ENCODE measurements at places on chromosomes 5 and 9.

GRCh38 chr9:61666310-61666709 lies 476.5 kb downstream of the SPATA31A7 start:
- DNase-seq, result no peak

- no peak for DNase-seq
Measured at GRCh38 chr9:121498487-121499176, 1.0 kb downstream of the GGTA1 start.

- no peak for DNase-seq
Measured at GRCh38 chr5:67179697-67180361, 16.8 kb downstream of the CD180 start.

DNA sequence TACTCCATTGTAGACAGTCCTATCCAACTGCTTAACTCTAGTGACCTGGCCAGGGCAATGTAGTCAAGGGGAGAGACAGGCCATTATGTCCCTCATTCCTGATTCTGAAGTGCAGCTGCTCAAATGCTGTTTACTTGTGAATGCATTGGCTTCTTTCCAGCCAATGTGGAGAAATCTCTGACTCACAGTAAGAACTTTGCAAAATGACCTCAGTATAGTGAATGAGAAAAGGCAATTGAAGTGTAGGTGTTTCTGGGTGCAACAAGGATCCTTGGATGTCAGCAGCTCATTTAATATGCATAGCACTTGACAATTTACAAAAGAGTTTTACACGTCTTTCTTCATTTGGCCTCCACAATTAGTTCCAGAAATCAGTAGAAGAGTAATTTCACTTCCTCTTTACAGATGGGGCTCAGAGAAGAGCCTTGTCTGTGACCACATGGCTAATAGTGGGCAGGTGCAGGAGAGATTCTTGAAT lies 367.2 kb downstream of the OSTF1 start:
- no peak for DNase-seq

GRCh38 chr5:67100301-67100700 lies 96.3 kb downstream of the CD180 start:
- no peak for DNase-seq

- DNase-seq, result no peak
Measured at GRCh38 chr9:40927851-40928802, 200.4 kb downstream of the FOXD4L6 start.

DNA sequence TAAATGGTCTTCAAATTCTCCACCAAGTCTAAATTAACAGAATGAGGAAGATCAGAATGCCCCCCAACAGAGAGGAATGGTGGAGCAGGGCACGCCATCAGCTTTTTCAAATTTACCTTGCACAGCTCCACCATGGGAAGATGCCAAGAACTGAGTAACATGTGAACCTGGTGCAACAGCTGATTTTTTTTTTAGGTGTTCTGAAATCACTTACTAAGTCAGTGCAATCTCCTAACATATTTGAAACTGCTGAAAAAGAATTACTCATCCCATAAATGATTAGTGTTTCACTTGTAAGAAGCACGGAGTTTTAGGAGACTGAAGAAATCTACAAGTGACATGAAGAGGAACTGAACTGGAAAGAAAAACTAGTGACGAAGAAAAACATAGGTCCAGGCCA lies 5.1 kb downstream of the TMEM245 start:
- no peak for DNase-seq

DNA sequence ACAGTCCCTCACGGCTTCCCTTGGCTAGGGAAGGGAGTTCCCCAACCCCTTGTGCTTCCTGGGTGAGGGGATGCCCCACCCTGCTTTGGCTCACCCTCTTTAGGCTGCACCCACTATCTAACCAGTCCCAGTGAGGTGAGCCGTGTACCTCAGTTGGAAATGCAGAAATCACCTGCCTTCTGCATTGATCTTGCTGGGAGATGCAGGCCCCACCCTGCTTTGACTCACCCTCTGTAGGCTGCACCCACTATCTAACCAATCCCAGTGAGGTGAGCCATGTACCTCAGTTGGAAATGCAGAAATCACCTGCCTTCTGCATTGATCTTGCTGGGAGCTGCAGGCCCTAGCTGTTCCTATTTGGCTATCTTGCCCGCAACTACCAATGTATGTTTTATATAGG lies 44.7 kb downstream of the CCL28 start:
- no peak for DNase-seq

- DNase-seq, result no peak
Measured at GRCh38 chr5:138503487-138504270, 38.4 kb downstream of the EGR1 start.

GRCh38 chr9:116267021-116267420 lies 113.4 kb downstream of the PAPPA start:
- DNase-seq, result no peak

All from stimulated activated CD4-positive, alpha-beta T cell treated with anti-CD3 and anti-CD28 coated beads, Interleukin-4, amount 100 ng/mL, for 1 hour (primary cell).